GM12864 (cell line): ENCODE measurements at places on chromosomes 7 and 10.

- DNase-seq, result no peak
Observed at GRCh38 chr10:29437871-29438270, 149.0 kb downstream of the LYZL1 start.

DNA sequence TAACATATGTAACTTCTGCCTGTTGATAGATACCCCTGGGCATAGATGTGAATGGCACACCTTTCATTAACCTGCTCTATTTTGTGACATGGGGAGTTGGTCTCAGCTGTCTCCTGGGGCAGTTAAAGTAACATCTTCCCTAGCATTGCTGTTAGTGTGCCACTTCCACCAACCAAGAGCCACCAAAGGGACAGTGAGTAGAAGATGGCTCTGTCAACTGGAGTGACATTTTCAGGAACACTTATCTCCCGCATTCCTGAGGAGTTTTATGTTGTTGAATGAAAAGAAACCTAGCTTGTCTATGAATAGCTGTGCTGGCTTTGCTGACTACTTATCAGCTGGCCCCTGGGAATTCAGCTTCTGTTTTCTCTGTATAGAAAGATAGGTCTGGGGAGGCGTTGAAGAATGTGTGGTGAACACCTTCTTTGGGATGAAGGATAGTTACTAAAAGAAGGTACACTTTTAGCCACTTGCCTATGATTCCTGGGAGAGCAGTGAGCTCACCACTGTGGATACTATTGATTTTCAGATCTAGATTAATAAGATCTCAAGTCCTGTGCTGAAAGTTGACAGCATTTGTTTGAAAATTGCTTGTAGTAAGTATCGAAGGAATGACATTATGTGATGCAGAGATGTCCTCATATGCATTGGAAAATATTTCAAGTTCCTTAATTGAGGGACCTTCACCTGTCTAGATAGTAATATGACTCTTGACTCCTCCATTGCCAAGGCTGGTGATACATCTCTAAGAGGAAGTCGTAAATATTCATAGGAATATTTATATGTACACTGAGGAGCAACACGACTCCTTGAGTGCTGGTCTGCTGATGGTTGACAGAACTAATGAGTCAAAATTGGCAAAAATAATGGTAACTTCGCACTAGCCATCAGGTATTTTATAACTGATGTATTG, 7.6 kb downstream of the STARD3NL start:
- DNase-seq, result no peak

- DNase-seq, result no peak
Observed at GRCh38 chr7:46681865-46682503, 760.9 kb upstream of the IGFBP3 start.

DNA sequence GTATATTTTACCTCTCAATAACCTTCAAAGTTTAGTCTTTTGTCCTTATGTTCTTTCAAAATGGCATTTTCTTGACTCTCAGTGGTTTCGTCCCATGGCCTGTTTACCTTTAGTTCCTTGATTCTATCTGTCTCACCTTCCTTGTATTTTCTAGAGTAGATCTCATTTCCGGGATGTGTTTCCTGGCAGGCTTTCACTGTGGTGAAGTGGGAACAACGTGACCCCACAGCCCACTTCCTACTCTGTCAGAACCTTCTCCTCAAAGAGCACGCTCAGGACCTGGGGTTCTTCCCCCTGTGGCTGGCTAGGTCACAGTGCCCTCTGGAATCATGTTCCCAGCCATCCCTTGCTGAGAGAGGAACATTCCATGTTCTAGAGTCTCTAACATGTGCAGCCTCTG, 129.9 kb upstream of the ZNF32 start:
- no peak for DNase-seq

- no peak for DNase-seq
Observed at GRCh38 chr7:75916259-75916658, 1.3 kb downstream of the POR start.

GRCh38 chr7:107850216-107850615, 40.8 kb upstream of the DLD start:
- no peak for DNase-seq

DNA sequence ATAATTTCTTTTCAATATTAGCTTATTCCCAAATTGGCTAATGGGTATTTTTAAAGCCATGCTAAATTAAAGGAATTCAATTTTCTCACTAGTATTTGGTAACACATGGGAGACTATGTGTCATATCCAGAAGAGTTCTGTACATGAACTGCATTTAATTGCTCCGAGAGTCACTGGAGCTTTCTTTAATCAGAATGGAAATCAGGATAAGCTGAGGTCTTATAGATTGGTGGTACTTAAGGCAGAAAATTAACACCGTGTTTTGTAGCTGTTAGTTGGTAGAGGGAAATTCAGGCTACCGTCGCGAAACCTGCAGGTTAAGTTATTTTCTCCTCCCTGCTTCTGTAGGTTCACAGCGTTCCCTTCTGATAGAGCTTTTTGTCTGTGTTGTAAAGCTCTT, at the start of gene WEE2:
TSS of gene WEE2 (plus strand) at position 3 of the 400 bp plus-strand sequence. CDS start 406 bp downstream, outside the sequence.
- DNase-seq, result no peak

- no peak for DNase-seq
Observed at GRCh38 chr10:70221030-70221429, 12.2 kb downstream of the PPA1 start.

DNA sequence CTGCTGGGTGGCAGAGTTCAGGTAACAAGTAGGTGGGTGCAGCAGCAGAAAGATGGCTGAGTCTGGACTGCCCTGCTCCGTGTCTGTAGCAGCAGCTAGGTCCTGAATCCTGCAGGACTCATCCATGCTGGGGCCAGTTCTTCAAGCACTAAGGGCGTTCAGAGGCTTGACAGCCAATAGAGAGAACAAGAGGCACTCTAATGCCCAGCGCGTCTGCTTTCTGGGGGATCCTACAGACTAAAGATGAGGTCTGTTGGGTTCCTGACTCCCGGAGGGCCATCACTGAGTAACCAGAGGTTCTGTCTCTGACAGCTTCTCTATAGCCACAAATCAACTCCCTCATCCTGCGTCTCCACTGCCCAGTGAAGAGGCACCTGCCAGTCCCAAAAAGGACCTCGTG, 125.5 kb downstream of the PTPN20 start:
- no peak for DNase-seq

GRCh38 chr10:110513949-110514348, 16.2 kb downstream of the DUSP5 start:
- DNase-seq, result no peak

- DNase-seq, result no peak
Observed at GRCh38 chr10:124619195-124619594, 125.0 kb downstream of the FAM53B start.

DNA sequence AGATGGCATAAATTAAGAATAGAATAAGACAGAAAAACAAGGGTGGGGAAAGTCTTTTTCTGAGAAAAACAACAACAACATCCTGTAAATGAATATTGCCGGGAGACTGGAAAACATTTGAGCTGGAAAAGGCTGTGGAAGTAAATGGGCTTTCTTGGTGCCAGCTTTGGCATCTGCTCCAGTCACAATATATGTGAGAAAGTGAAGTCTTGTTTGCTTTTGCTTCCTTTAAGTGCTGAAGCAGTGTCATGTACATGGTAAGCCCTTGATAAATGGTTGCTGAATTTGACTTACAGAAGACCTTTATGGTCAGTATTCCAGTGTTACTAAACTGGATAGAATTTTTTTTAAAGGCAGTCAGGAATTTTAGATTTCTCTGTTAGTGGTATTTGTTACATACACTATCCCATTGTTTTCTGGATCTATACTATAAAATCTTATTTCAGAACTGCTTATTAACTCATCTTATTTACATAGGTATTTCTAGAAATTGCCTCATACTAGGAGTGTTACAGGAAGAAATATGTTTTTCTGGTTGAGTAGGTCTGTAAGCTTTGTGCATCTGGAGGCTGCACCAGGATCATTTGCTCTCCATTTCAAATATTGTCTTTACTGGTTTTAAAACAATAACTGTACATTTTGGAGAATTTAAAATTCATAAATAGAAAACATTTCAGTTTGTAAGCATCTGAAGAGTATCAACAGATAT, 201.7 kb upstream of the FOXP2 start:
- no peak for DNase-seq

- DNase-seq, result no peak
Observed at GRCh38 chr7:80346704-80347103, 165.2 kb downstream of the GNAT3 start.

DNA sequence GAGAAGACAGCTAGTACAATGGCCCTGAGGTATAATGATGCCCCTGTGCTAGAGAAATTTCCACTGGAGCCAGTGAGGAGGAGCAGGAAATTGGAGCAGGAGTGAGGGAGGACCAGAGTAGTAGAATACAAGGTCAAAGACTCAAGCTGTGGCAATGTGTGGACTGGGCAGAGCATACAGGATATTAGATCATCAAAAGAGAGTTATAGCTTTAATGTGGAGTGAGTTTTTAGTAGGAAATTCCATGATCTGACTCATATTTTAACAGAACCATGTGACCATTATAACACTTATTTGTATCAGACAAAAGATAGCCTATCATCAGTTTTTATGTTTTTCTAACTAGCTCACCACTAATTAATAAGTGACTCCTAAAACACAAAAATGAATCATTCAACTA, 154.1 kb downstream of the DGKB start:
- DNase-seq, result no peak

DNA sequence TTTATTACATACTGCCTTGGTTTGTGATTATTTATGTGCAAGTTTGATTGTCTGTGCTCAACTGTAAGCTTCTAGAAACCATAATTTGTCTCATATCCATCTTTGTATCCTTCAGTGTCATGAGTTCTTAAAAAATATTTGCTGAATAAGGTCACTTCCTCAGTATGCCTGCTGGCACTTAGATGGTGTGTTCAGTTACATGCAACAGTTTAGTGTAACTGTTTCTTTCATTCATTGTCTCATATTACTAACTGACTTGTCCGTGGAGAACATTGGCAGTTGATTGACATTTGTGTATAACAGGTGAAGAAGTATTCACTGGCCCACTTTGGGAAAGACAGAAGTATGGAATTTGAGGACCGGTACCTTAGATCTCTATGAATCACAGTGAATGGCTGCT, 236.9 kb downstream of the PRKG1 start:
- DNase-seq, result no peak

- DNase-seq, result no peak
Observed at GRCh38 chr10:7409732-7410168, 1.1 kb downstream of the SFMBT2 start.

- no peak for DNase-seq
Observed at GRCh38 chr7:27677912-27678612, 15.4 kb upstream of the HIBADH start.

DNA sequence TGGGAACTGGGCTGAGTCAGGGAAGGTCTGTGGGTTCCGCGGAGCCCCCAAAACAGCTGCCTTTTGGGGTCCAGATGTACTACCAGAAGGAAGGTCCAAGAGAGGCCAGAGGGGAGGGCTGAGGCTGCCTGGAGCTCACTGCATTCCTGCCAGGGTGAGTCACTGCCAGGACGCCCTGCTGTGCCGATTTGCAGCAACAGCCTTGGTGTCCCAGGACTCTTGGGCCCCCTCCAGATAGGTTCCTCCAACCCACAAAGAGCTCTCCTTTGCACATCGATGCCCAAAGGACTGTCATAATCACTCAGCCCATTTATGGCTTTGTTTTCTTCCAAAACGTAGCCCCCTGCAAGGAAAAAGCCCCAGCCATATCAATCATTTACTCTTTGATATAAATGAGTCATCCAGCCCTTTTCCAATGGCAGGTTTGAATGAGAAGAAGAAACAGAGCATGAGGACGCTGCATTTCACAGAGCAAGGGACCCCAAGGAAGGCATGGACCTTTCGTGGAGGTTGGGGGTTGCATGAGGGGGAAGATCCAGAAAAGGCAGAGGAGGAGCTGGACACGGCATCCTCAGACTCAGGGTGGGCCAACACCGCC, 32.2 kb upstream of the COL13A1 start:
- no peak for DNase-seq

GRCh38 chr7:55517191-55517633, 55.1 kb downstream of the VOPP1 start:
- DNase-seq, result peak; percentile 68

DNA sequence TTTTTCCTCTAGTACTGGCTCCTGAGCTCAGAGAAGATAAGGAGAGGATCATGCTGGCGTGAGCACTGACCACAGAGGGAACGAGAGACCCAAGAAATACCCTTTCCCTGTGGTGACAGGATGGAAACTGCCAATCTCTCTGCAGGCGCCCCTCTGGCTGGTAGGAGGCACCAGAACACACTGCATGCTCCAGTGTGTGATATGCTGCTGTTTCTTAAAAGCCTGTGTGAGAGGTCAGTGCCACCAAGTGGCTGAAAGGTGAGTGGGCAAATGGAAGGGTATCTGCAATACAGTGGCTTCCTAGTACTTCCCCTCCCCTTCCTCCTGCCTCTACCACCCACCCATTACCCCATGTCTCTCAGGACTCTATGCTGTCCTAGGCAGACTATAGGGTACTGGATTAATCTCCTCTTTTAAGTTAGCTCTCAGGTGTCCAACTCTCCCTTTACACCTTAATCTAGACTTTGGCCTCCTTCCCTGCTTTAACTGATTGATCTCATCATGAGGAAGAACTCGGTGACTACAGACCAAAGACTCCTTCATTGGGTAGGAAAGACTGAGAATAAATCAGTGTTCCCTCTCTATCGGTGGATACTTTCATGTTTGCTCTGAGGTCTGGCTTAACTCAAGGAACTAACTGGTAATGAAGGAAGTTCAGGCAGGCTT, 283.6 kb downstream of the ADRA2A start:
- DNase-seq, result peak; percentile 35

DNA sequence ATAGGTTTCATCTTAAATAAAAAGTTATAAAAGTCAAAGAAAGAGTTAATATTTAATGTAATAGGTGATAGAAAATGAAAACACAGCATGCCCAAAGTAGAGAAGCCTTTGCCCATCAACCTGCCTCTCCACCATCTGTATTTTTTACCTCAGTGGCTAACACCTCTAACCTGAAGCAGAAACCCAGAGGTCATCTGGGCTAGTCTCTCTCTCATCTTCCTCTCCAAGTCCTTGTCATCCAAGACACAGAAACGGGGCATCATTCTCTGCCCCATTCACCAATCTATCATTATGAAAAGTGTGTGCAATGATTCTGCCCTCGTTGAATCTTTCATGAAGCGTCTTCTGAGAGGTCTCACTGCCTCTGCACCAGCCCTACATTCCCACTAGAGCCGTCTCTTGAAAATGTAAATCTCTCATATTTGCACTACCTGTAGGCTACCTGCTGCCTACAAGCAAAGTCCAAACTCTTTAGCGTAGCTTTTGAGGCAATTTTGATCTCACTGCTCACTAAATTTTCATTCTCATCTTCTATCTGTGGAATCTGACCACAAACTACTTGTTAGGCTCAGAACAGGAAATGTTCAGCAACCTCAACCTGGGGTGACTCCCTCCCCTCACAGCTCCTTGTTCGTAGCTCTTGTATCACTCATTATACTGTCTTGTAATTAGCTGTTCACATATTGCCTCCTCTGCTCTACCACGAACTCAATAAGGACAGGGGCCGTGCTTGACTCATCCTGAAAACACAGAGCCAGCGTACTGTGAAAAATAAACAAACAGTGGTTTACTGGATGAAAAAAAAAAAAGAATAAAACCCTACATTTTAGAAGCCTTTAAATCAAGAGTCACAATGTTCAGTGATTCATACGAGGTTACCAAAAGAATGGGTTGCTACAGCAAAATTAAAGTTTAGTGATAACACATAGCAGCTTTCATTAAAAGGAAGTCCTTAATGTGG, 83.1 kb downstream of the CTNNA3 start:
- no peak for DNase-seq

- DNase-seq, result no peak
Observed at GRCh38 chr10:109902992-109903947, 20.0 kb downstream of the XPNPEP1 start.

- DNase-seq, result no peak
Observed at GRCh38 chr7:114784746-114785145, 137.1 kb upstream of the MDFIC start.

GRCh38 chr7:15831606-15832005, 145.1 kb upstream of the MEOX2 start:
- DNase-seq, result no peak
